ENCODE measurements at places on chromosomes 5 and 9.

GRCh38 chr9:17824191-17824590, 245.3 kb downstream of the SH3GL2 start:
- DNase-seq, result no peak

- DNase-seq, result no peak
Observed at GRCh38 chr5:14182761-14183160, 39.6 kb downstream of the TRIO start.

DNA sequence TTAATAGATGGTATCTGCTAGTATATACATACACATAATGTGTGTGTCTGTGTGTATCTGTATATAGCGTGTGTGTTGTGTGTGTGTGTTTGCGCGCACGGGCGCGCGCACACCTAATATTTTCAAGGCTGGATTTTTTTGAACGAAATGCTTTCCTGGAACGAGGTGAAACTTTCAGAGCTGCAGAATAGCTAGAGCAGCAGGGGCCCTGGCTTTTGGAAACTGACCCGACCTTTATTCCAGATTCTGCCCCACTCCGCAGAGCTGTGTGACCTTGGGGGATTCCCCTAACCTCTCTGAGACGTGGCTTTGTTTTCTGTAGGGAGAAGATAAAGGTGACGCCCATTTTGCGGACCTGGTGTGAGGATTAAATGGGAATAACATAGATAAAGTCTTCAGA, 757 bp downstream of the FXN start:
- DNase-seq, result no peak

GRCh38 chr5:108101130-108101529, 280.8 kb downstream of the FBXL17 start:
- no peak for DNase-seq

DNA sequence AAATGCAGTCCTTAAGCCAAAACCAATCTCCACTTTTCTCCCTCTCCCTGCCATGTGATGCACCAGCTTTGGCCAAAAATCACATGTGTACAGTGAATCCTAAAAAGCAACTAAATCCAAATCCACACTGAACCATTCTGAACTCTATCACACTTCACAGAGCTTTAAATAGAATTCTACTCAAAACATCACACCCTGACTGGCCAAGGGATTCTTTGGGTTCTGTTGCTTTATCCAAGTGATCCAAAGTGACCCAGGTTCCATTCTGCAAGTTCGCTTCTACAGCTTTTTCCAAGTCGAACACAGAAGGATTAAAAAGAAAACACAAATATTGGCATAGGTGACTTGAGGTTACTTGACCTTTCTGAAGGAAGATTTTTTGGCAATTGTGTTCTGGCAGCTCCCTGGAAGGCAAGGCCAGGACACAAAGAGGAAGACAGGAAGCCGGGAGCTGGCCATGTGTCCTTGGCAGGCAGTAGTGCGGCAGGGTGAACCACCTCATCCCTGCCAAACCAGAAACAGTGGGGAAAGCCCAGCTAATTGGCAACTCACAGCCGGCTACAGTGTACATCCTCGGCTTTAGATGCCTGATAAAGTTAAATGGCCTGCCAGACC, 115.0 kb downstream of the NFIB start:
- DNase-seq, result no peak

DNA sequence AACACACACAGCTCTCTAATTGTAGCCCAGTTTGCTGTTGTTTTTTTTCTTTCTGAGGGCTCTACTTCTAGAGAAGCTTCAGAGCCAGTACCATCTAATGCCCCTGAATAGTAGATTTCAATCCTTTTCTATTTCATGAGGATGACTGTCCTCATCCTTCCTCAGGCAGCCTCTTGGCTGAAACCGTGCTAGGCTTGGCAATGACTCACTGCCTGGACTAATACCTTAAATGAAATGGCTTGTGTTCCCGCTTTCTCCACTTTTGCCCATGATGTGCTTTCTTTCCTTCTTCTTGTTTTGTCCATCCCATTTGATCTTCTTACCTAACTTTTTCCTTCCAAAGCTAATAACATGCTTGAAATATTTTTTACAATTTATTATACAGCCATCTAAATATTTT, 80.1 kb downstream of the ITGA1 start:
- no peak for DNase-seq

- DNase-seq, result no peak
Observed at GRCh38 chr9:7129391-7129790, 371.6 kb downstream of the KDM4C start.

DNA sequence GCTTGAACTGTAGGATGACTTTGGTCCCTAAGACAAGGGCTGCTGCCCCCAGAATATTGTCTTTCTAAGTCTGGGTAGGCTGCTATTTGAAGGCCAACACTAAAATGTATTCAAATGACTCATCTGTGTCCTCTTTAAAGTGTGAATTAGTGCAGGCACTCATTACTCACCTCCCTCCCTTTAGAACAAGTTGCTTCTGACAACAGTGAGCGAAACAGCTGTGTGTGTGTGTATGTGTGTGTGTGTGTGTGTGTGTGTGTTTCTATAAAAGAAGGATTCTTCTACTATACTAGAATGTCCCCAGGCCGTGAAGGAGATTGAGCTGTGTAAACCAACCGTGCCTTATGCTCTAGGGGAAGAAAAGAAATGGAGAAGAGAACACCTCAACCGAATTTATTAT, 1337.2 kb downstream of the PTPRD start:
- DNase-seq, result no peak

DNA sequence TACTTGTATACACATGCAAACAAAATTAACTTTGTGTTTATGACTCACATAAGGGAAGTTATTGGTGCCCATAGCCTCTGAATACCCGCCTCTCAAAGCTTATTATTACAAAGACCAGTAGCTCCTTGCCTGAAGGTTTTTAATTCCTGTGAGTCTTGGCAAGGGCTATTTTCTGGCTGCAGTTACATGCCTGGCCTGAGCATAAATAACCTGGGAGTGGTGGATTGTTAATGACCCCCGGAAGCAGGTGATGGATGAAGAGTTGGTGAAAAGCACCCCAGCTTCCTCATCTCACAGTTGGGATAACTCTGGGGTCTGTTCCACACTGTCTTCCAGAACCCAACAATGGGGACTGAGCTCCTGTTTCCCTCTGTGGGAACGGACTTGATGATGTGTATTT, 594.5 kb downstream of the PDE4D start:
- no peak for DNase-seq

DNA sequence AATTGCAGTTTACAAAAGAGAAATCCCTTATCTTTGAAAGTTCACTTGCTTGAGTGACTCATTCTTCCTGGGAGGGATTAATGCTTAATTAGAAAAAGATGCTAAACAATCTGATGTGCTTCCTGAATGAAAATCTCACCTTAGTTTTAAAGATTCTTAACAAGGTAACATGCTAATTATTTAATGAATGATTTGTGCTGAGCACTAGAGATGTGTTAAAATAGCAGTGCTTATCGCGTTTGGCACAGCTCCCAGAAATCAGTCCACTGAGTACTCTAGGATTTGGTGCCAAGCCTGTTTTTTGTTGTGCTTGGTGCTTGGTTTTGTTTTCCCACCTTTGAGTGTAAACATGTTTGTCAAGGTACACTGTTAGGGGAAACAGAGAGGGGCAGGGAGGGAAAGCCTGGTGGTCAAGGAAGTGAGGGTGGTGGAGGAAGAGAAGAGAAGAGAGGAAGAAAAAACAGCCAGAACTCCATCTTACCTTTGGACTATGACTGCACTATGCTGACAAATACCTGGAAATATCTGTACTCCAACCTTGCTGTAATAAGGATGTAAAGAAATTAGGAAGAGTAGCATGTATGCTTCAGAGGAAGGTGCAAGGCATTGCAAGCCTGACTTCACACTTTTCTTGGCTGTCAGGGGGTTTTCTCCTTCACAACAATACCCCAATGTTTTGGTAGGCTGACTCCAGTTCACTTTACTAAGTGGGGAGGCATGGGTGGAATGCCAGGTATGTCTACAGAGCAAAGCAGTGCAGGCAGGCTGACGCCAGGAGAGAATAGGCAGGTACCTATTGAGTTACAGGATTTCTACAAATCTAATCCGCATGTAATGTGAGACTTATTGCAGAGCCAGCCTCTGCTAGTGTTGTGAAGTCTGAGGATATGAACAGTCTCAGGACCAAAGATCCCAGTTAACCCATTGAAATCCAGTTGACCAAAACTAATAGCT, 157.2 kb upstream of the ISL1 start:
- no peak for DNase-seq

GRCh38 chr5:54663866-54664265, 146.3 kb downstream of the SNX18 start:
- DNase-seq, result no peak

GRCh38 chr9:116005205-116005604, 148.4 kb upstream of the PAPPA start:
- DNase-seq, result no peak

GRCh38 chr9:19163631-19164030, 36.3 kb upstream of the PLIN2 start:
- DNase-seq, result no peak

DNA sequence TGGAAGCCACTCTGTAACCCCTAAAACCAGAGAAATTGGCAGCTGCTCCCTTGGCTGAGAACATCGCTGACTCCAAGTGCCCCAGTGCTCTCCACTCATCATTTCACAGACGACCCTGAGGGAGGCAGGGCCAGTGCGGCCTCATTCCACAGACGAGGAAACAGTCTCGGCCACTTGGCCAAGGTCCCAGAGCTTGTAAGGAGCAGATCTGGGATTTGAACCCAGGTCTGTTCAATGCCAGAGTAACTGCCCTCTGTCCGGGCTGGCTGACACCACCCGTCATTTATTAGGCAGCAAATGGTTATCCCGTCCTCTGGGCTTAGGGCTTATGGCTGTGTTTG, 19.9 kb upstream of the IER5L start:
- no peak for DNase-seq

- no peak for DNase-seq
Observed at GRCh38 chr5:61245486-61245885, 83.2 kb upstream of the SMIM15 start.

DNA sequence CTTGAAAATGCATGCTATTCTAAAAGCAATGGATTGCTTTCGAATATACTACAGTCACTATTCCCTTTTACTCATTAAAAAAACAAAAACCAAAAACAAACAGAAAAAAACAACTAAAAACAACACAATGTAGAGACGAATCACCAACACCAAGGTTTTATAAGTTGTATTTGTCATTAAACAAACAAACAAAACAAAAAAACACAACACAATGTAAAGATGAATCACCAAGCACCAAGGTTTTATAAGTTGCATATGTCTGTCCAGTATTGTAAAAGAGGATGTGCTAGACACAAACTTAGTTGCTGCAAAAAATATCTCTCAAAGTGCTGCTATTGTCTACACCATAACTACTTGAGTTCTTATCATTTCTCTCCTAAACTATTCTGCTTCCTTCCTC, 1269.2 kb downstream of the EFNA5 start:
- DNase-seq, result no peak

DNA sequence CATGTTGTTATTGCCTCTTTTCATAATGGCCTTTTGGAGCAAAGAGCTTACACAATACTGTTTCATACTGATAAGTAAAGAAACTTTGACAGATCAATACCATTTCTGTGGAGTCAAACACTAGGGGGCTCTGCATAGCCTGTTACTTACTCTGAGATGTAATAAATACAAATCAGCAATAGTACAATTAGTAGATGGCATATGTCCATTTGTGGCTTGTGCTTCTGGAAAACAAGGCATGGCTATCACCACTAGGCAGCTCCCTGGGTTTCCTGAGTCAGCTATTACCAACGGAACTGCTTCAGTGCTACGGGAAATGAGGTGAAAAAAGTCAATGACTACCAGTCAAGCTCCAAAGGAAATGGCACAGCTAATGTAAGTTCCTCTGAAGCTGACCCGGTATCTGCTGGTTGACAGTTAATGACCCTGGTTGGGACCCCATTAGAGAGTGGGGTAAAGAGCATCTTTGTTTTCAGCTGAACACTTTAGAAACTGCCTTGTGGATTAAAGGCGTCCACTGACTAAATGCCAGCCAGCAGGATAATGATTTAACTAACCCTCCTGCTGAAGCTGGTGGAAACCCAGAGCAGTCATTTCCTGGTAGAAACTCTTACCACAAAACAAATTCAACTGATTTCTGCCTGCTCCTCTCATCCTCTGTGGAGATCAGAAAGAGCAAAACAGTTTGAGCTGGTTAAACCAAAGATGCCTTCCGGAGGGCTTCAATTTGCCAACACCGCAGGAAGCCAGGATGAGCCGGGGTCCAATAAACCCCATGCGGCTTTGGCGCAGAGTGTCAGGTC, 69.0 kb upstream of the FAM169A start:
- DNase-seq, result no peak

- DNase-seq, result no peak
Observed at GRCh38 chr5:31064215-31064614, 129.3 kb upstream of the CDH6 start.

GRCh38 chr9:23821375-23822181, 4.5 kb downstream of the ELAVL2 start:
- DNase-seq, result no peak

GRCh38 chr9:3237121-3237520, 288.7 kb downstream of the RFX3 start:
- DNase-seq, result no peak

- DNase-seq, result no peak
Observed at GRCh38 chr9:14309403-14309802, 4.5 kb downstream of the NFIB start.

GRCh38 chr5:20575571-20575970, 587.6 kb upstream of the CDH18 start:
- DNase-seq, result no peak

DNA sequence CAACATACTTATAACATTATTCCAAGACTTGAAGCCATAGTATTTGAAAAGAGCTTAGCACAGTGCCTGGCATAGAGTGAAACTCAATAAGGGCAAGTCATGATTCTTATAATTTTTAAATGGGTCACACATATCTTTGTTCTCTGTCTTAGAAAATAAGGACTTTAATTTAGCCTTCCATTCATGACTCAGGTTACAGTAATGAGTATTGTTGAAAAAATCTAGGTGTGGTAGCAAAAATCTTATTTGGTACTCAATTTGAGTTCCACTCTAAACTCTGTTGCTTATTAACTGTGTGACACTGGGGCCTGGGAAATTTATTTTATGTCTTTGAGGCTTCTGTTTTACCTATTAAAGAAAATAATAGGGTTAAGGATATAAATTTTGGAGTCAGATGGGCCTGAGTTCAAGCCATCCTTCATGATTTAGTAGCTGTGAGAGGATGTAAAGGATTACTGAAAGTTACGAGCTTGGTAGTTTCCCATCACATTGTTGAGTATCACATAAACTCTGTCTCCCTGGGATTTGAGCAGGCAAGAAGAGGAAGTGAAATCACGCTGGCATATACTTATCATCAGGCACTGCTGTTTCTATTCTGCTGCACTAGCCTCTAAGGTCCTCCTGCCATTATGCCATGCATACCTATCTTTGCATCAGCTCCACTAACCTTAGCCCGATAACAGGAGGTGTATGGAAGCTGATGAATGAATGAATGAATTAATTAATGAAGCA, 1.5 kb downstream of the SPINK9 start:
- no peak for DNase-seq

- no peak for DNase-seq
Observed at GRCh38 chr9:33229359-33230114, 10.4 kb upstream of the SPINK4 start.

DNA sequence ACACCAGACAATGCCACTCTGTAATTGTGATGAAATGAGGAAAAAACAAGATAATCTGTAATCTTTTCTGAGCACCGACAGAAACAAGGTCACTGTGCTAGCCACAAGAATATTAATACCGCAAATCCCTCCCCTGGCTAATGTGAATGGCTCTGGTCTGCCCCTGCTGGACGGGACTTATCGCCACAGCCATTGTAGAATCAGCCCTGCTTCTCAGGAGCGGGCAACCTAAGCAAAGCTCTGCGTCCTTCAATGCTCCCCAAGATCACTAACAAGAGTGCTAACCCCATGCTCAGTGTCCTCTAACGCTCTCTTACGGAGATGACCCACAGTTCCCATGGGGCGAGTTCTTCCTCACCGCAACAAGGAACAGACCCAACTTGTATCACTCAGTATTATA, 42.7 kb downstream of the OR2V1 start:
- DNase-seq, result no peak
